ENCODE measurements at places on chromosomes 4 and X. TPM values are rescaled to one million over a fixed set of nuclear protein-coding genes. Genes with fewer than 3 reads are reported as not detected.

ITM2A gene
- not detected for total RNA-seq

HTN3 gene
- not detected for total RNA-seq

MAGIX gene
- 2.6 TPM for total RNA-seq

TMEM31 gene
- total RNA-seq, result not detected

ANKRD50 gene
- total RNA-seq, result 16.5 TPM

AR gene
- total RNA-seq, result 0.02 TPM

CLIC2 gene
- 0.89 TPM for total RNA-seq

ASB12 gene
- total RNA-seq, result not detected

KLF8 gene
- 1.2 TPM for total RNA-seq

IGSF1 gene
- 0.79 TPM for total RNA-seq

Data from HCT116 (cell line).